ENCODE measurements at places on chromosomes 3 and 15. TPM values are rescaled to one million over a fixed set of nuclear protein-coding genes. Genes with fewer than 3 reads are reported as not detected.

CD200 gene
- under 0.01 TPM for total RNA-seq

TRAIP gene
- total RNA-seq, result 2.4 TPM

LRRC3B gene
- total RNA-seq, result not detected

RTP1 gene
- not detected for total RNA-seq

CNOT10 gene
- total RNA-seq, result 21.5 TPM

DNAH12 gene
- total RNA-seq, result under 0.01 TPM

STX19 gene
- total RNA-seq, result not detected

ZNF385D gene
- total RNA-seq, result 1.5 TPM

KNG1 gene
- total RNA-seq, result not detected

IQCF5 gene
- total RNA-seq, result not detected

HGD gene
- 0.32 TPM for total RNA-seq

PP2D1 gene
- not detected for total RNA-seq

MUC20 gene
- 0.60 TPM for total RNA-seq

CISH gene
- total RNA-seq, result 0.95 TPM

TP63 gene
- total RNA-seq, result 0.09 TPM

IGSF10 gene
- total RNA-seq, result 0.94 TPM

FETUB gene
- total RNA-seq, result not detected

NPAP1 gene
- under 0.01 TPM for total RNA-seq

CTXND1 gene
- not detected for total RNA-seq

B3GALNT1 gene
- 8.3 TPM for total RNA-seq

DZIP1L gene
- total RNA-seq, result 22.2 TPM

ATP2C1 gene
- total RNA-seq, result 186 TPM

EXD1 gene
- total RNA-seq, result not detected

RLBP1 gene
- not detected for total RNA-seq

MESP1 gene
- total RNA-seq, result 0.17 TPM

WWTR1 gene
- total RNA-seq, result 23.2 TPM

BLM gene
- 1.1 TPM for total RNA-seq

CYP1A2 gene
- total RNA-seq, result not detected

ARGFX gene
- not detected for total RNA-seq

LDHAL6B gene
- not detected for total RNA-seq

GOLGA8A gene
- total RNA-seq, result 13.2 TPM

CPN2 gene
- not detected for total RNA-seq

PLXNB1 gene
- 57.5 TPM for total RNA-seq

COL7A1 gene
- 27.0 TPM for total RNA-seq

PCCB gene
- total RNA-seq, result 36.9 TPM

ANKDD1A gene
- 14.8 TPM for total RNA-seq

LINGO1 gene
- total RNA-seq, result not detected

FBN1 gene
- total RNA-seq, result 1,431 TPM

PLOD2 gene
- total RNA-seq, result 65.9 TPM

MESP2 gene
- 1.9 TPM for total RNA-seq

IL17RD gene
- total RNA-seq, result 4.7 TPM

ENTPD3 gene
- total RNA-seq, result 0.09 TPM

RAD51 gene
- total RNA-seq, result 1.4 TPM

PAK6 gene
- total RNA-seq, result 0.16 TPM

TLR9 gene
- total RNA-seq, result under 0.01 TPM

MINDY2 gene
- 17.0 TPM for total RNA-seq

CNTN3 gene
- total RNA-seq, result 0.17 TPM

PLSCR2 gene
- total RNA-seq, result 0.32 TPM

NRG4 gene
- not detected for total RNA-seq

CLDN18 gene
- total RNA-seq, result not detected
